ENCODE measurements at places on chromosomes 3 and 15.
A peak's percentile ranks its signal among the peaks of the same experiment; 100 is the strongest.

- no peak for DNase-seq
These were observed 7.0 kb downstream of the SCAPER start for GRCh38 chr15:76898102-76898501.

GRCh38 chr3:31980530-31981205 is 394 bp downstream of the OSBPL10 start:
- peak; percentile 88 for DNase-seq

GRCh38 chr3:196115678-196116083 is 33.8 kb upstream of the TFRC start:
- no peak for DNase-seq

DNA sequence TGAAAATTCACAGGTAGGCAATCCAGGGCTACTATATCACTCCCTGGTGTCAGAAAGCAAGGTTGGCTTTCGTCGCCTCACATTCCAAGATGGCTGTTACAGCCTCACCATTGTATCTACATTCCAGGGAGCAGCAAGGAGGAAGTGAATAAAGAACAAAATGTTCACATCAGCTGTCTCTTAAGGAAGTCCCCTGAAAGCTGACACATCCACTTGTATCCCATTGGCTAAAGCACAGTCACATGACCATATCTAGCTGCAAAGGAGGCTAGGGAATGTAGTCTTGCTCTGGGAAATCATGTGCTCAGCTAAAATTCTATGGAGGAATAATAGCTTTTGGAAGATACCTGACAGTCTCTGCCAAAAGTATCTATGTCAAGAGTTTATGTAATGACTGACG is 12.8 kb upstream of the GATA2 start:
- no peak for DNase-seq

GRCh38 chr3:31953091-31953490 is 28.0 kb downstream of the OSBPL10 start:
- DNase-seq = peak; percentile 95

GRCh38 chr15:41838400-41838897 is at the start of gene PLA2G4B:
PLA2G4B (plus strand) TSS chr15:41838847; CDS start chr15:41838914, 67 bp downstream.
- no peak for DNase-seq

GRCh38 chr15:35696767-35697231 is 150.8 kb upstream of the DPH6 start:
- DNase-seq = no peak

- no peak for DNase-seq
These were observed 81.0 kb upstream of the KCNMB2 start for GRCh38 chr3:178455226-178455625.

- DNase-seq = no peak
These were observed 160.1 kb downstream of the FBLN2 start for GRCh38 chr3:13708871-13709595.

DNA sequence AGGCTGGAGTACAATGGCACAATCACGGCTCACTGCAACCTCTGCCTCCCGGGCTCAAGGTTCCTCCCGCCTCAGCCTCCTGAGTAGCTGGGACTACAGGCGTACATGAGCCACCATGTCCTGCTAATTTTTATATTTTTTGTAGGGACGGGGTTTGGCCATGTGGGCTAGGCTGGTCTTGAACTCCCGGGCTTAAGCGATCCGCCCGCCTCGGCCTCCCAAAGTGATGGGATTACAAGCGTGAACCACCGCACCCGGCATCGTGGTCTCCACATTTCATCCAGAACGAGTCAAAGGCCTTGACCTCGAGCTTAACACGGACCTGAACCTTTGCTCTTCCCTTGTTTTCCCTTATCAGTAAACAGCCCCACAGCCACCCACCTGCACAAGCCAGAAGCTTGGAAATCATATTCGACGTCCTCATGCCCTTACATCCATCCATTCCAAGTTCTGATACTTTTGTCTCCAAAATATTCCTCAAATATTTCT is 1.4 kb upstream of the PTPN23 start:
- DNase-seq = no peak

DNA sequence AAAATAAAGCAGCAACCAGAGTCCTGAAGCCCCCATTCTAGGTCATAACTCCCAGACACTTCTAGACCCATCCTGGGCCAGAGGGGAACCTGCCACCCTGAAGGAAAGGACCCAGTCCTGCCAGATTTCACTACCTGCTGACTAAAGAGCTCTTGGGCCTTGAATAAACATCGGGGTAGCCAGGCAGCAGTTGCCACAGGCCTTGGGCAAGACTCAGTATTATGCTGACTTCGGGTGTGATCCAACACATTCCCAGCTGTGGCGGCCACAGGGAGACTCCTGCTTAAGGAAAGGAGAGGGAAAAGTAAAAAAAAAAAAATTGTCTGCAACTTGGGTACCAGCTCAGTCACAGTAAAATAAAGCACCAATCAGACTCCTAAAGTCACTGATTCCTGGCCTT is 23.8 kb downstream of the NEDD4 start:
- no peak for DNase-seq

- DNase-seq = no peak
These were observed 113.6 kb upstream of the CACNA2D3 start for GRCh38 chr3:54008744-54009143.

DNA sequence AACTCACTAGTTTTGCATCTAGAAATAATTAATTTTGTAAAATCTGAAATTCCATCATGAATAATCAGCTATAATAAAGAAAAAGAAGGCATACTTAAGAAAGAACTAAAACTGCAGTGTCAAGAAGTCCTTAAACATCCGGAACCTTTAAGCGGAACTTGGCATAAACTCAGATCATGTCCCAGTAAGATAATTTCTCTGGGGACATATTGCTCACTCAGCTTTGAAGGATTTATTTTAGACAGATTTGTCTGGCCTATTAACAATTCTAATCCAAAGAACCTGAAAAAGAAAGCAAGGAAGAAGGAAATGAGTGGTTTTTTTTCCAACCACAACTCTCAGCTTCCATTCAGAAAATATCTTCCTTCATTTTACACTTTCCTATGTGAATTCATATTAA is 850.3 kb downstream of the ROBO1 start:
- DNase-seq = no peak

DNA sequence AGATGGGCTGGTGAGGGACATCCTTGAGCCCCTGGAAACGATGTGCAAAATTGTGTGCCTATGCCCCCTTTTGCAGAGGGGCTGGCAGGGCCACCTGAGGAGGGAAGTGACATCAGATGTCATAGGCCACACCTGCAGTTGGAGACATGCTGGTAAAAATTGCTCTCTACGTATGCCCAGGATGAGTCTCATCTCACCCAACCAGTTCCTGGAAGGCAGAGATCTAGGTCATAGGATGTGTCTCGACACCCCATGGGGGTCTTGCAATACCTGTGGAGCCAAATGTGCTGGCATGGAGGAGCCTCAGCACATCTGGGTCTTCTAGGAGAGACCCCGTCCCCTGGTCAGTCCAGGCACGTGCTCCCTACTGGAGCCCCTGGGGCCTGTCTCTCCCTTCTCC is 96.5 kb upstream of the TLE3 start:
- DNase-seq = no peak

GRCh38 chr3:142088522-142088921 is 60.8 kb downstream of the TFDP2 start:
- DNase-seq = no peak

GRCh38 chr15:74396146-74396438 is 28.6 kb upstream of the CYP11A1 start:
- DNase-seq = no peak

DNA sequence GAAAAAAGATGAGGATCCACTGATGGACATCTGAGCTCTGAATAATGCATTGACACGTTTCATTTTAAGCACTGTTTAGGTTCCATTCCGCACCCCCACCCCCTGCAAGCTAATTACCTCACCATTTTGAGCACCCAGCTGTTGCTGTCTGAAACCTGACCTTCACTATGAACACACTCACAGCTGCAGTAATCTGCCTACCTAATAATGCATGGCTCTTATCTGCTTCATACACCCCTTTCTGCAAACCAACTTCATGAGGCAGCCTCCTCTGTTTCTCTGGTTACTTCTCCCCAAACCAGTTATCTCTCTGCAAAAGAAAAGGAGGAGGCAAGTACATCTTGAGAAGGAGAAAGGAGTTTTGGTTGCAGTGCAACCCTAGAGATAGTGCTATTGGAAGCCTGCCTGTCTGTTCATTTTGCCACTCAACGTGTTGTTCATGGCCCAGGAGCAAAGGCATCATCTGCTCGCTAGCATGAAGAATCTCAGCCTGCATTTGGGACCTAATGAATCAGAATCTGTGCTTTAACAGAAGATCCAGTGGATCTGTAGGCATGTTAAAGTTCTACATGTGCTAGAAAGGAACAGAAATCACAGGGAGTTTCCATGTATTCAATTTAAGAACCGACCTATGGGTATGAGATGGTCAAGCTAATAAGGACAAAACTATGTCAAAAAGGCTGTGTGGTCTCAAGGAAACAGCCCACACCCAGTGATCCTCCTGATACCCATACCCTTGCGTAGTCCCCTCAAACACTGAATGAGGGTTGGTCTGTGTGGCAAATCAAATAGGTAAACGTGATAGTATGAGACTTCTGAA is 87.2 kb downstream of the MB21D2 start:
- DNase-seq = no peak

DNA sequence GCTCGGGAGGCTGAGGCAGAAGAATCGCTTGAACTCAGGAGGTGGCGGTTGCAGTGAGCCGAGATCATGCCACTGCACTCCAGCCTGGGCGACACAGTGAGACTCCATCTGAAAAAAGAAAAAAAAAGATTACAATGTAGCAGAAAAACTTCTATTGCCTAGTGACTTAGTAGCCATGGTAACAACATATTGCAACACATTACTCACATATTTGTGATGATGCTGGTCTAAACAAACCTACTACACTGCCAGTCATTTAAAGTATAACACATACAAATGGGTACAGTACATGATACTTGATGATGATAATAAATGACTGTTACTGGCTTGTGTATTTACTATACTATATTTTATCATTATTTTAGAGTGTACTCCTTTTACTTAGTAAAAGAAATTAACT is 125.6 kb downstream of the PLOD2 start:
- no peak for DNase-seq

DNA sequence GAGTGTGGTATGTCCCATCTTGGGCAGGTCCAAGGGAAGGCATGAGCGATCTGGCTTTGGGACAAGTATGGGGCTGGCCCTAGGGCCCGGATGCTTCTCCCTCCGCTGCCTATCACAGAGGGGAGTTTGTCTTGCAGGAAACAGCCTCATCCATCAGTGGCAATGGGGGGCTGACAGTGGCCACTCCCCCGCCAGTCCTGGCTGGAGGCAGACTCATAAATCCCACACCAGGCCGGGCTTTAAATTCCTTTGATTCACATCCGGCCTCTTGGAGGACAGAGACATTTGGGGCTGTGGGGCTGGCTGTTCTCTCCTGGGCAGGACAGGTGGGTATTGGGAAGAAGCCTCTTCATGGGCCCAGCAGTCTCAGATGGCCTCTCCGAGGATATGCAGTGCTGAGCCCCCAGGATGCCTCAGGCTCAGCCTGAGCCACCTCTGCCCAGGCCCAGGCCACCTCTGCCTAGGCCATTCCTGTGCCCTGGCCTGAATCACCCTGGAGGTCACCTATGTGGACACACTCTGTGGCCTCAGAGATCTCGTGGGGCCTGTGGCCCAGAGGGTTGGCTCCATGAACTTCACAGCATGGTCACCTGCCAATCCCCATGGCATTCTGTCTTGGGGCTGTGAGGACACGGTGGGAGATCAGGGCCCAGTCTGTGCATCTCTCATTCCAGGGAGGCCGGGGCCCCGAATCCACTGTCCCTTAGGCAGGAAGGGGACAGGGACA is 84.2 kb upstream of the GOLGA6L4 start:
- DNase-seq = no peak

- peak; percentile 29 for DNase-seq
These were observed 1.3 kb downstream of the SLC7A14 start for GRCh38 chr3:170584585-170585007.

GRCh38 chr3:54822206-54822605 is 105.7 kb downstream of the LRTM1 start:
- no peak for DNase-seq

DNA sequence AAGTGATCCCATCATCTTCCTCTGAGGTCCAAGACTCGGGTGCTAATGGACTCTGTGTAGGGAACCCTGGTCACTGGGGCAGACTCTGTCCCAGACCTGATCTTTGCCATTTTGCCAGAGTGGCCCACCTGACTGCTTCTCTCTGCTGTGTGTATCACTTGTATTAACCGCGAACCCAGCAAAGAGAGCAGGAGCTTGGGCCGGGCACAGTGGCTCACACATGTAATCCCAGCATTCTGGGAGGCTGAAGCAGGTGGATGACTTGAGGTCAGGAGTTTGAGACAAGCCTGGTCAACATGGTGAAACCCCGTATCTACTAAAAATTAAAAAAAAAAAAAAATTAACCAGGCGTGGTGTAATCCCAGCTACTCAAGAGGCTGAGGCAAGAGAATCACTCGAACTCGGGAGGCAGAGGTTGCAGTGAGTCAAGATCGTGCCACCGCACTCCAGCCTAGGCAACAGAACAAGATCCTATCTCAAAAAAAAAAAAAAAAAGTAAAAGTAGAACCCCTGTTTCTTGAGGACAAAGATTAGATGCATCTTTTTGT is 32.9 kb upstream of the CYP11A1 start:
- DNase-seq = no peak

DNA sequence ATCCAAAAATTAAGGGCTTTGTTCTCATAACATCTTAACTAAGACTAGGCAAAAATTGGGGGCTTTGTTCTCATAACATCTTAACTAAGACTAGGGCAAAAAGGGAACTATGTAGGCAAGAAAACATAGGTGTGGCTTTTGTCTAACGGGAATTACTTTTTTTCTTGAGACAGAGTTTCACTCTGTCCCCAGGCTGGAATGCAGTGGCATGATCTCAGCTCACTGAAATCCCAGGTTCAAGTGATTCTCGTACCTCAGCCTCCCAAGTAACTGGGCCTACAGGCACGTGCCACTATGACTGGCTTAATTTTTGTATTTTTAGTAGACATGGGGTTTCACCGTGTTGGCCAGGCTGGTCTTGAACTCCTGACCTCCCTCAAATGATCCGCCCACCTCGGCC is 49.8 kb upstream of the CSPG5 start:
- no peak for DNase-seq

DNA sequence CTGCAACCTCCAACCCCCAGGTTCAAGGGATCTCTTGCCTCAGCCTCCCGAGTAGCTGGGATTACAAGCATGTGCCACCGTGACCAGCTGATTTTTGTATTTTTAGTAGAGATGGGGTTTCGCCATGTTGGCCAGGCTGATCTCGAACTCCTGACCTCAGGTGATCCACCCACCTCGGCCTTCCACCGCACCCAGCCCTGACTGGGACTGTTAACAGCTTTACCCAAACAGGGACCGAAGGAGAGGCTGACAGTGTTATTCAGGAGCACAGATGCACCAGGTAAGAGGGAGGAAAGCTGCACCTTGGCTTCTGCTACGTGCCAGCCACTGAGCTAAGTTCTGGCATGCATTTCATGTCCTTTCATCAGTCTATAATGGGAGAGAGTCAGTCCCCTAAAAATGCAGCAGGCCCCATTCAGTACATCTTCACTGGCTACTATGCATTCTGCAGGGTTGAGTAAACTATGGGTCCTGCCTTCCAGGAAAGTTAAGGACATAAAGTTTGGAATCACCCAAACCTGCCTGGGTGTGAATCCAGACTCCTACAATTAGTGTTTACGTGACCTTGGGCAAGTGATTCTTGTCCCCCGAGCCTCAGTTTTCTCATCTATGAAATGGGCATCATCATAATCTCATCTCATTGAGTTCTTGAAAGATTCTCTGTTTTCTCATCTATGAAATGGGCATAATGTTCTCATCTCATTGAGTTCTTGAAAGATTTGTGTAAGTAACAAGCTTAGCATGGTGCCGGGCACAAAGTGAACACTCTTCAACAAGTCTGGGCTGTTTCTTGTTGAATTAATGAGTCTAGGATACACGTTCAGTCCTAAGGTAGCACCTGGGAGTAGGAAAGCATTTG is 82.2 kb downstream of the CPN2 start:
- no peak for DNase-seq

Data from OCI-LY7 (cell line).